Stimulated activated CD8-positive, alpha-beta memory T cell treated with anti-CD3 and anti-CD28 coated beads, Interleukin-4, amount 100 ng/mL, for 24 hours (primary cell): ENCODE measurements at places on chromosomes 12 and 14.

- no peak for DNase-seq
These were observed 60.2 kb downstream of the RFX4 start for GRCh38 chr12:106643000-106643399.

DNA sequence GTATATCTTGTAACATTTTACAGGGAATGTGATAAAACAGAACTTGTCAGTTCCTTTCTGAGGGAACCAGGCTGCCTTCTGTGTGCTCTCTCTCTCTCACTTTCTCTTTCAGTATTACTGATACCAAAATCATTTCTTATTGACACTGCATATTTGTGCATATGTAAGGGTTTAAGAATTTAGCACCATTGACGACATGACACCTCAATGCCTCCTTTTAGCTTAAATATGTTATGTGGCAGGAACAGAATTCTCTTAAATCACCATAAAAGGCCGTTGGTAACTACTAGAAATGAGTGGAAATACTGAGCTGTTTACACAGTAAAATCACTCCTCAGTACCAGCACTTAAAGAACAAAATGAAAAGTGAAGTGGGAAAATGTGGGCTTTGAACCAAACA lies 457.7 kb upstream of the SYT1 start:
- DNase-seq: no peak

GRCh38 chr12:102950950-102951619 lies 6.4 kb upstream of the ASCL1 start:
- no peak for DNase-seq

- no peak for DNase-seq
These were observed 28.8 kb upstream of the HIGD1C start for GRCh38 chr12:50923361-50924130.

- no peak for DNase-seq
These were observed 1.2 kb downstream of the MMP17 start for GRCh38 chr12:131829356-131829747.

- DNase-seq: no peak
These were observed 11.8 kb upstream of the POLR3B start for GRCh38 chr12:106345746-106346145.

GRCh38 chr12:726281-727140 lies 25.9 kb upstream of the WNK1 start:
- DNase-seq: no peak

GRCh38 chr14:55160989-55161388 lies 30.4 kb downstream of the DLGAP5 start:
- DNase-seq: no peak

DNA sequence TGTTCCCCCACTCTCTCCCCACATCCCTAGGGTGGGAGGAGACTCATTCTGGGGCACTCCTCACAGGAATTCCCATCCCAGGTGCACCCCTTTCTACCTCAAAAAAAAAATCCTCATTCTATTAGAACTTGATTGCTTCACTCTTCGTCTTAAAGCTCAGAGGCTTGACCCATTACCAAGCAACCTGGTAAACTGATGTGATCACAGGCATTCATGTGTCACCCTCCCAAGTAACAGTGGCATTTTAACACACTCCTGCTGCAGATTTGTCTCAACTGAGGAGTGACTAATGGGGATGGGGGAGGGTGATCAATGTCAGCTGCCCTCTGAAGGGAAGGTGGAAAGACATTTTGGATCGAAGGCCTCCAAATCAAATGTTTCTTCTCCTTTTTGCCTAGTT lies 78.1 kb upstream of the PTHLH start:
- DNase-seq: no peak

DNA sequence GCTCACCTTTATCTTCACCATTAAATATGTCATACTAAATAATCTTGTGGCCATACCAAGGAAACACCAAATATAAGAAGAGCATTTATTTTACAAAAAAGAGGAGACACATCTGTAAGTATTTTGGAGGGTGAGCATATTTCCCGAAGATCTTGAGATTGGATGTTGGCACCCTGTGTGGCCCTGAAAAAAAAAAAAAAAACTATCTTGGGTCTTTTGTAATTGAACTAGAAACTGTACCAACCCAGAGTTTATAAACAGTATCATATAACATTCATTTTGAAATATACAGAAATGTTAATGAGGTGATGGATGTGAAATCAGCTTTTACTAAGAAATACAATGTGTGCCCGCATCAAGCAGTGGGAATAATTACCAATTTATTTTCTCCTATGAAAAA lies 104.0 kb upstream of the FRMD6 start:
- DNase-seq: no peak

GRCh38 chr12:100201604-100202423 lies 1.2 kb downstream of the ACTR6 start:
- DNase-seq: no peak

GRCh38 chr14:30142216-30142615 lies 214.6 kb upstream of the PRKD1 start:
- no peak for DNase-seq

DNA sequence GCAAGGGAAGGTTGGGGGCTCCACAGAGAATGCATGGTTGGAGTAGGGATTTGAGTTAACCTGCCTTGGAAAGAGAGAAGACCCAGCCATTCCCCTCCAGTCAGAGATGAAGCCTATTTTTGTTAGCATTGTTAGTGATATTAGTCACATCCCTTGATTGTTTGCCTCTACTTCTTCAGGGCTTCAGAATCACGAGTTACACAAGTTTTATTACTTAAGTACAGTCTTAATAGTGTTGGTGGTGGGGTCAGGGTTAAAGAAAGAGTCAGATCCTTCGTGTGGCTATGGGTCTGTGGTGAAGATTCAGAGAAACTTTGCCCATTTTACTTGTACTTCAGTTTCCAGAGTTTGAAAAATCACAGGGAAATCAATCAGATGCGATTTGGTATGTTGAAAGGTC lies 363.1 kb downstream of the LRIG3 start:
- DNase-seq: no peak

DNA sequence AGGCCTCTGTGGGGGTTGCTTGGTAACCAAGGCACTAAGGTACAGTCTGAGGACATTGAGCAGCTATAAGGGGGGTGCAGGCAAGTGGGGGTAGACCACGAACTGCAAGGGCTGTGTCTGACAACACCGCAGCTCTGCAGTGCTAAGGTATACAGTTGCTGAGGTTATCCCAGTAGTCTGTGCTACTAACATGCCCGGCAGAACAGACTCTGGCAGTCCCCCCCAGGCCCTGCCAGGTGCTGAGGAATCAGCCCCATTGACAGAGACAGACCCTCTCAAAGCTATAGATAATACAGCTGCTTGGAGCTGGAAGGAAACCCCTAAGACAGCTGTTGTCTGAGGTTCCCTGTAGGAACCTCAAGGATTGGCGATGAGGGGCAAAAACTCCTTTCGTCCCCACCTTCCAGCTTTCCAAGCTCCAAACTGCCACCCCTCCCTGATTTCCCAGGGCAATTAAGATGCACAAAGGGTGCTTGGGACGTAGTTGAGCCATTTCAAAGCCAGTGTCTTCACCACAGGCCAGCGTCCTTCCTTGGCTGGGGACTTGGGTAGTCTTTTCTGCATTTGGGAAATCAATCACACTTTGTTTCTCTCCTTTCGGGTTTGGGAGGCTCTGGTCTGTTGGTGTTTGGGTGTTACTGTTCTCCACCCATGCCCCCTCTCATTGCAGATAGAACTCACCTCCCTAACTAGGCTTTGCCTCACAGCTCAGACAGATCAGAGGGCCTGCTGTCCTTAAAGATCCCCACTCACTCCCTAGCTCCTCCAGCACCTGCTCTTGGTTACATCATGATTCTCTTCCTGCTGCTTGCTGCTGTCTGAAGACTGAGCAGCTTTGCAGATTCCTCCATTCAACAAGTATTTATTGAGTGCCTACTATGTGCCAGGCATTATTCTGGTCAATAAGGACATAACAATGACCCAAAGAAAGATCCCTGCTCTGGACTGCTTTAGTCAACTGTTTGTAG lies 2.0 kb upstream of the MYH7 start:
- no peak for DNase-seq

DNA sequence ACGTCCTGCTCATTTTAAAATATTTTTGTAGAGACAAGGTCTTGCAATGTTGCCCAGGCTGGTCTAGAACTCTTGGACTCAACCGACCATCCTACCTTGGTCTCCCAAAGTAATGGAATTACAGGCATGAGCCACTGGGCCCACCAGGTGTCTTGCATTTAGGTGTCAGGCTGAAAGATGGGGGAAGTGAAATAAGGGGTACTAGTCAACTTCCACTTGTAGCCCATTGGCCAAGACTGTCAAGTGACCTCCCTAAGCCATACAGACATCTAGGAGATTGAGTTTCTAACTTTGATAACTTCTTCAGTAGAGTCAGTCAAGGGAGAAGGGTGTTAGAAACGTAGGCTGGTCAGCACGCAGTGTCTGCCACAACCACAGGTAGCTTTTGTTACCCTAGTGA lies 32.0 kb downstream of the ARF6 start:
- no peak for DNase-seq

GRCh38 chr12:103780093-103780440 lies 61.0 kb downstream of the NT5DC3 start:
- DNase-seq: no peak

GRCh38 chr14:34785223-34786006 lies 71.0 kb upstream of the CFL2 start:
- DNase-seq: no peak

DNA sequence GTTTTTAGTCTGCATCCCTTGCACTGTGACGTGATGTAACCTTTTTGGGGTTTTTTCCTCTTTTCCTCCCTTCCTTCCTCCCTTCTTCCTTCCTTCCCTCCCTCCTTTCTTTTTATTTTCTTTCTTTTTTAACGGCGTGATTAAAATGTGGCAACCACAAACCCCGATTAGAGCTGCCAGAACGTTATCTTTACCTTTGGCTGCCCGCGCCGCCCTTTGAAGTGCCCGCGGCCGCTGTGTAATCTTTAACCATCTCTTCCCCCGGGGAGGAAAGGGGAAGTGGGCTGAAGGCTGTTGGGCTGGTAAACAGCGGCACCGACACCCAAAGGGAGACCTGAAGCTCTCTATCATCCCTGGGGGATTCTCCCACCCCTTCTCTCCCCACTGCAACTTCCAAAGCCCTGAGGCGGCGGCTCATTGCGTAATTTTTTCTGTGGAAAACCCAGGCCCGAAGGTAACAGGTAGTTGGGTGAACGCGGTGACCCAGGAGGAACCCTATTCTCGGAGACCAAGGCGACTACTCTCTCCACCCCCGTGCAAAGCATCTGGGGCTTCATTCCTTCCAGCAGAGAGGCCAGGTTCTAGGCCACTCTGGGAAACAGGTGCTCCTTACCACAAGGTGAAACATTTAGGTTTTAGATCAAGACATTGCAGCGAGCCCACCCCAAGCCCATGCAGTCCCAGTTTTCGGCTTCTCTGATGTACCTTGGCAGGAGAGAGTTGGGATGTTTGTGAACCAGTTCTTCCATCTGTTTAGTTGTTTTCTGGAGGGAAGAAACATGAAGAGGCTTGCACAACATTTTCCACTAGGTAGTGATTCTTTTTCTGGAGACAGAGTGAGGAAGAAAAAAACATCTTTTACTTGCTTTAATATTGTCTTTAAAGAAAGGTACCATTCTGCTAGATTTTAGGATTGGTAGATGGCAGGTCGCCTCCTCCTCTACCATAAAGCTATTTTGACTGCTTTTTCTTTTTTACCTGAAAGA lies 1.5 kb downstream of the LGR5 start:
- DNase-seq: no peak
